ENCODE measurements at places on chromosomes 12 and 14.

DNA sequence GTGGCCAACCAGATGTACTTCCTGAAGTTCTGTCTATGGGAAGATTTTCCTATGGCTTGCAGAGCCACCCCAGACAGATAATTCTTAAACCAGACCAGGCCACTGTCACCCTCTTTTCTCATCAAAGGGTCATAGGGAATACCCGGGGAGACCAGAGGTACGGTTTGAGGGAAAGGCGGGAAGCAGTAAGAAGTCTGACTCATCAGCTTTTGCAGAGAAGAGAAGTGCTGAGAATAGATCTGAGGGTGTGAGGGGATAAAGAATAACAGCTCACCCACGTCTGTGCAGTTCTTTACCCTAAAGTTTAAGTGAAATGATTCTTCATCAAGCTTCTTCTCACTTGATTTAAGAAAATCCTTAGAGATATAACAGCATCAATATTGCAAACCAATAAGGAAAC is 21.3 kb upstream of the POC1B start:
- no peak for DNase-seq

- DNase-seq: no peak
Measured at GRCh38 chr14:56989359-56989758, 179.1 kb upstream of the OTX2 start.

DNA sequence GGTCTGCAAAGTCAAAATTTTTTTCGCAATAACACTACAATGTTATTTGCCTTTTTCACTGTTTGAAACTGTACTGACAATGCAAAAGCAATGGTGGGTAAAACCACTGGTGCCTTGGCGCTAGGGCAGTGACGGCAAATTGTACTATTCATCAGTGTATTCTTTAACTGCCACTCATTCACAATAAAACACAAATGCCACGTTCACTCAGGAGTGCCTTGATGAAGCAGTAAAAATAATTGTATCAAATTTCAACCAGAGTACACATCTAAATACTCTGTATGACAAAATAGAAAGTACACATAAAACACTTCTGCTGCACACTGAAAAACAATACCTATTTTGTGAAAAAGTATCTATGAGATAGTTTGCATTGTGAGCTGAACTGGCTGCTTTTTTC is 17.8 kb downstream of the DCAF5 start:
- no peak for DNase-seq

- DNase-seq: no peak
Measured at GRCh38 chr12:85695097-85695715, 141.0 kb downstream of the RASSF9 start.

DNA sequence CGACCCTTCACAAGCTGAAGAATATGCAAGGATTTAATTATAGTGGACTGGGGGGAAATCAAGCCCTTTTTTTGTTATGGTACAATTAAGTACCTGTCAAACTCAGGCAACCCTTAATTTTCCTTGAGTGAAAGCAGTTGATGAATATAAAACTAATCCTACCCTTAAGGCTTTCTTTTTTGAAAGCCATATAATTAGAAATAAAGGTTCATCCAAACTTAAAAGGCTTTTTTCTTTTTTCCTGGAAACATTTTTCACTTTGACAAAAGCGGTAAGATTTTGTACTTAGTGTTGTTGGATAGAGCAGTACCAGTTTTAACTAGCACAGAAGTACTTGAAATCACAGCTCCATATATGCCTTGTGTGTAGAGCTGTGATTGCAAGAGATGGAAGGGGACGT is 91.9 kb upstream of the MANSC4 start:
- DNase-seq: no peak

GRCh38 chr14:85009506-85009905 is 520.4 kb upstream of the FLRT2 start:
- no peak for DNase-seq

- DNase-seq: no peak
Measured at GRCh38 chr12:64258576-64258975, 36.5 kb upstream of the KICS2 start.

DNA sequence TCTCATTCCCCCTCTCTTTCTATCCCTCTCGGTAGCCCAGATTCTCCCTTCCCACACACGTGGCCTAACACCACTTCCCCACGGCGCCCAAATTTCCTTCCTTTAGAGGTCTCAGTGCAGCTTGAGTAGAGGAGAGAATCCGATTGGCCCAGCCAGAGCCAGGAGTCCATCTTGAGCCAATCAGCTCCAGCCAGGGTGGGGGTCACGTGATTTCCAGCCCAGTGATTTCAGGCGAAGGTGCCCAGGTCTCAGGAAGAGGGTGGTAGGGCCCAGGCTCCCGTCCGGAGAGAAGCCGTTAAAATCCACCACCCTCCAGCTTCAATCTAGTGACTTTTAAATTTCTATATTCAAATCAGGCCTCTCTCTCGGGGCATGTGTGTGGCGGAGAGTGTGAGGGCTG is 45.2 kb upstream of the MYL2 start:
- no peak for DNase-seq

DNA sequence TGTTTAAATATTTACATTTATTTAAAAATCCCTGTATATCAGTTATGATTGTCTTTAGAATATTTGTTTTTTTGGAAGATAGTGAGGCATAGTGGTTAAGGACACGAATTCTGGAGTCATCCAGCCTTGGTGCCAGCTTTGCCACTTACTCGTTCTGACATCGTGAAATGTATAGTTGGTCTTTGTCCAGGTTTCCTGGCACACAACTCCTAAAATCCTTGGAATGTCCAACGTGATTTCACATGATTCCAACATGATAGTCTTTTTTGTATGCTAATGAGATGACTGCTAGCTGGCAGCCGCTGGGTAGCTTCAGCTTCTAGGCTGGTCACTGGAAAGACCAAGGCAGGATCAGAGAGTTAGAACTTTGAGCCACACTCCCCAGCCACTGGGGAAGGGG is 64.8 kb downstream of the PRICKLE1 start:
- DNase-seq: no peak

GRCh38 chr12:127621366-127621765 is 645.6 kb upstream of the TMEM132C start:
- no peak for DNase-seq

DNA sequence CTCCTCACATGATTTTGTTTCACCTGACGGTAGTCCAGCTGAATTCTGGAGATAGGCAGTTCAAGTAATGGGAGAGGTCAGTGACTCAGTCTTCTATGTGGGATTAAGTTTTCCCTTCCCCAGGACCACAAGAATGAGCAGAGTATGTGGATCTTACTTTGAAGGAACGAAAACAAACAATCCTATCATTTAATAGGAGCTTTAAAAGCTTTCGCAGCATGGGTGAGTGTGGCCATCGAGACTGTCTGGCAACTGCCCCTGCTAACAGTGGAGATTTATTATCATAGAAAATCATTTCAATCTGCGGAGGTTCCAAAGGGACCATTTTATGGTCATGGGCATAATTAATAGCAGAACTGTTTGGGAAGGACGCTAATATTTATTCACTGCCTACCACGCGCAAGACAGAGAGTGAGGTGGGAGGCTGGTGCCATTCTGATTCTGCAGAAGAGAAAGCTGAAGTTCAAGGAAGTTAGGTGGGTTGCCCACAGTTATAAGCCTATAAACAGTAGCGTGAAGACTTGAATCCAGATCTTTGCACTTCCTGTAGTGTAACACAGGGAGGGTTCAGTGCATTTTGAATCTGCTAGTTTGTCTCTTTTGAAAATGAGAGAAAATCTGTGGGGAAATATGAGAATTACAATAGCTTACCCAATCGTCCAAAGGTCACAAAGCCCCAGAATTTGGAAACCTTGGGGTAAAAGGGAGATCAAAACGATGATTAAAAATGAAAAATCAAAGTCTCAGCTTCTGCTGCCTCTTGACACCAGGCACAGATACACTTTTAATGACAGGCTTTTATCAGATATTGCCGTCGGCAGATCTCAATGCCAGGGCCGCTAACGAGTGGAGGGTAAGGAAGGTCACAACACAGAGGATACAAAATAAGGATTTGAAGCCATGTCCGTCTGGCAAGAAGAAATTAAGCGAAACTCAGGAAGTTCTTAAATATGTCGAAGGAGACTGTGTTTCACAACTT is 209.6 kb downstream of the CRADD start:
- no peak for DNase-seq

DNA sequence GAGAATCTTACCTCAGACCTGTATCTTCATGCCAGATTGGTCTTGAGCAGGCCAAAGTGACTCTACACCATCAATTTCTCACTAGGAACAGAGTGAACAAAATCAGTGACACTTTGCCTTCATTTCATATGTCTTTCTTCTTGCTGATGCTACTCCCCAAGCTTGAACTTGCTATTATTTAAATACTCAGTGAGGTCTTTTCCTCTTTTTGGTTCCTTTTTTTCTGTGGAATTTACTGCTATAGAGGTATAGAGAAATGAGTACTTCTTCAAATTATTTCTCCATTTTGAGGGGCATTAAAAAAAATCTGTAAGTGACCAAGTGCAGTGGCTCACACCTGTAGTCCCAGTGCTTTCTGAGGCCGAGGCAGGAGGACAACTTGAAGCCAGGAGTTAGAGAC is at the start of gene GPR33:
TSS of gene GPR33 (minus strand) at position 154 of the 400 bp plus-strand sequence. CDS start 4,074 bp downstream, outside the sequence.
- DNase-seq: no peak

- no peak for DNase-seq
Measured at GRCh38 chr14:101004954-101005353, 101.4 kb upstream of the RTL1 start.

DNA sequence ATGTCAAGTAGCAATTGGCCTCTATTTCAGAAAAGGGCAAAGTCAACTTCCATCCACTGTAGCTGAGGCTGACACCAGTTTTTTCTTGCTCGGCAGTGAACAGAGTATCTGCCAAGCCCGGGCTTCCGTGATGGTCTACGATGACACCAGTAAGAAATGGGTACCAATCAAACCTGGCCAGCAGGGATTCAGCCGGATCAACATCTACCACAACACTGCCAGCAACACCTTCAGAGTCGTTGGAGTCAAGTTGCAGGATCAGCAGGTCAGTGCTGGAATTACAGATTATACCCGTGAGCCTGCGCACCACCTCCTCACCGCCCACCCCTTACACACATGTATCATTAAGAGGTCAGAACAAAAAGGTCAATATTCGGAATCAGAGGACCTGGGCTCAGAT is 19.4 kb downstream of the EVL start:
- no peak for DNase-seq

DNA sequence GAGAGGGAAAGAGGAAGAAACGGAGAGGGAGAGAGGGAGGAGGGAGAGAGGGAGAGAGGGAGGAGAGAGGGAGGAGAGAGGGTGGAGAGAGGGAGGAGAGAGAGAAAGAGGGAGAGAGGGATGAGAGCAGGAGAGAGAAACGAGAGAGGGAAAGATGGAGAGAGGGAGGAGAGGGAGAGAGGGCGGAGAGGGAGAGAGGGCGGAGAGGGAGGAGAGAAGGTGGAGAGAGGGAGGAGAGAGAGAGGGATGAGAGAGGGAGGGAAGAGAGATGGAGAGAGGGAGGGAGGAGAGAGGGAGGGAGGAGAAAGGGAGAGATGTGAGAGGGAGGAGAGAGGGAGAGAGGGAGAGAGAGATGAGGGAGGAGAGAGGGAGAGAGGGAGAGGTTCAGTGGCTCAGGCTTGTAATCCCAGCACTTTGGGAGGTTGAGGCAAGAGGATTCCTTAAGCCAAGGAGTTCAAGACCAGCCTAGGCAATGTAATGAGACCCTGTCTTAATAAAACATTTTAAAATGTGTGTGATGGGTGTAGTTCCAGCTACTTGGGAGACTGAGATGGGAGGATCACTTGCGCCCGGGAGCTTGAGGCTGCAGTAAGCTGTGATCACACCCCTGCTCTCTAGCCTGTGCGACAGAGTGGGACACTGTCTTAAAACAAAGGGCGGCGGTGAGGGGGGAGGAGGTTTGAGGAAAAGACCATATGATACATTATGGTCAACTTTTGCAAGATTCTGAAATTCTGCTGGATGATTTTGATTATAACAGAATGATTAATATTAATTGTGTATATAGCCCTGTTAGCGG is 21.3 kb upstream of the SNRPF start:
- no peak for DNase-seq

- no peak for DNase-seq
Measured at GRCh38 chr14:70415788-70416187, 1.1 kb downstream of the SYNJ2BP start.

GRCh38 chr12:57940052-57940914 is 1.1 kb upstream of the ATP23 start:
- no peak for DNase-seq

Measured in cortex of kidney (tissue), 1 donor.